ENCODE measurements at places on chromosomes 1 and 21. TPM values are rescaled to one million over a fixed set of nuclear protein-coding genes. Genes with fewer than 3 reads are reported as not detected.
A peak's percentile ranks its signal among the peaks of the same experiment; 100 is the strongest.

DNA sequence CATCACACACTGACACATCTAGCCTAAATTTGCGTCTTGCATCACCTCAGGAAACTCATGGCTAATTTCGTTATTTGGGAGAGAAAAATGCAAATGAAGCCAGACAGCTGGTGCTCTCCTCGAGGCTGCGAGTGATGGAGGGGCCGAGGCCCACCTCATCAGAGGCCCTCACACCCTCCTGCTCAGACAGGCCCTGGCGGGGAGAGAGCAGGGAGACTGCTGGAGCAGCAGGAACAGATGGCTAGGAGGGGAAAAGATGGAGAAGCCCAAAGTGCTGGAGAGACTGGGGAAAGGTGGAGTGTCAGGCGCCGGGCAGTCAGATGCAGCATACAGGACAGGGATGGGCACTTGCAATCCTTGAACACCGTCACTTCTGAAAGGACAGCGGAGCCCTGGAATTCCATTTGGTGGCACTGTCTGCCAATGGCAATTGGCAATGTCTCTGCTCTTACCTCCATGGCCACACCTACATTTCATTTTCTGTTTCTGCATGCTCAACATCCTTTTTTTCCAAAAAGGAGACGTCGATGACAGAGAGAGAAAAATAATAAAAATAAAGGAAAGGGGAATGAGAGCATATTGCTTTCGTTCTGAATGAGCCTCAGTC, 286.2 kb downstream of the SPATA17 start:
- no peaks in the 10 kb centered on the region for H3K4me1 ChIP-seq
- no peak for DNase-seq
- no peaks in the 10 kb centered on the region for H3K36me3 ChIP-seq
- no peak overlapping the region for H3K27ac ChIP-seq
- H3K27me3 ChIP-seq, result no peaks in the 10 kb centered on the region

The TCHHL1 gene
- not detected for total RNA-seq

DNA sequence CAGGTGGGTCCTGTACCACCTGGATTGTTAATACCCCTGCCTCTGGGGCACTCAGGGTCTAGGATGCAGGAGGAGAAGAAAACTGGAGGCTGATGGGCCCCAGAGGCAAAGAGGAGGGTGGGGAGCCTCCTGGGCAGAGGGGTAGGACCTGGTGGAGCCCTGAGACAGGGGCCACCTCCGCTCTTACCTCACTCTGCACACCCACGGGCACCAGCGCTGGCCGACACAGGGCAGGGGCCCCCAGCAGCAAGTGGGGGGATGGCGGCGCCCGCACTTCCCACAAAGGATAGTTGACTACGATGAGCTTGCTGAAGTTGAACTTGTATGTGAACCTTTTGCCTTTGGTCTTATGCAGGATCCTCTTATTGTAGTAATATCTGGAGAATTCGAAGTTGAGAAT, 1.1 kb downstream of the ETV3L start:
- H3K27me3 ChIP-seq, result no peaks in the 10 kb centered on the region
- H3K4me3 ChIP-seq, result no peak overlapping the region
- no peak overlapping the region for H3K27ac ChIP-seq
- no peak for DNase-seq
- no peaks in the 10 kb centered on the region for H3K4me1 ChIP-seq

GRCh38 chr1:19009882-19010321, 53.4 kb upstream of the IFFO2 start:
- peak; percentile 93 for DNase-seq
- no peaks in the 10 kb centered on the region for H3K36me3 ChIP-seq
- H3K4me1 ChIP-seq, result peaks cover 13% of the 10 kb centered on the region

- no peaks in the 10 kb centered on the region for H3K27me3 ChIP-seq
- no peak overlapping the region for H3K4me3 ChIP-seq
- no peak overlapping the region for H3K27ac ChIP-seq
- no peaks in the 10 kb centered on the region for H3K4me1 ChIP-seq
These were observed 981.7 kb downstream of the TTLL7 start for GRCh38 chr1:83017276-83017675.

The OR2L2 gene
- 0.13 TPM for total RNA-seq

GRCh38 chr21:36135391-36136102, 668 bp downstream of the CBR3 start:
- peak; percentile 78 for DNase-seq
- H3K4me3 ChIP-seq, result peak overlapping the region; percentile 74
- H3K27me3 ChIP-seq, result peaks cover 67% of the 10 kb centered on the region
- no peak overlapping the region for H3K27ac ChIP-seq
- H3K36me3 ChIP-seq, result no peaks in the 10 kb centered on the region
- H3K4me1 ChIP-seq, result no peaks in the 10 kb centered on the region

DNA sequence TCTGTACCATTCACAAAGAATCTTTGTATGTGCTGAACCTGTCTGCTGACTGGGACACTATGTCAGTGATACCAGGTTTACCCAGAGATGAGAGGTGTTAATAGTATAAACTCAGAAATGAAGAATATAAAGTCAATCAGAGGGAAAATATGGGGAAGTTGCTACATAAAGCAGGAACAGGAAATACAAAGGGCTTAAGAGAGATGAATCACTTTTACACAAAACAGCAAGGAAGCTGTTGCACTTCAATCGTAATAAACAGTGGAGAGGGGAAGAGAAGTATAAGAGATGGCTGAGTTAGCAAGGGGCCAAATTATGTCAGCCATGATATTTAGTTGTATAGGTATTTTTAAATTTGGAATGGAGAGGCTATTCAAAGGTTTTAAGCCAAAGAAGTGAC, 890.2 kb upstream of the NCAM2 start:
- no peaks in the 10 kb centered on the region for H3K36me3 ChIP-seq
- H3K27ac ChIP-seq, result no peak overlapping the region
- no peak for DNase-seq
- no peak overlapping the region for H3K4me3 ChIP-seq

DNA sequence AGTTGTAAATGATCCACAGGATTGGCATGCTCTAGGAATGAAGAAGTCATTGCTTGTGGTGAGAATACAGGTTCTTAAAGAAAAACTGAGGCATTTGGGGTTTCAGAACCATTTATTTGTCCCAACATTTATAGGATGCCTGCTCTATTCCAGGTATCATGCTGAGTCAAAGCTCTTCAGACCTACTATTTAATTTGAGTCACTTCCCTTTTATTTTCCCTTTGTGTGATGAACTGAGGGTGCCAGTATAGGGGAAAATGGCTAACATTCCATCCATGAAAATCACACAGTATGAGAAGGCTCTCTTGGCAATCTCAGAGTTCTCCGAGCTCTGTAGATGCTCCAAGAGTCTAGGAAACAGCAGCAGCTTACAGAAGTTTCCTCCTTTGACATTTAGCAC, 110.4 kb downstream of the RNF220 start:
- H3K27me3 ChIP-seq, result peaks cover 70% of the 10 kb centered on the region
- no peak overlapping the region for H3K4me3 ChIP-seq
- no peak overlapping the region for H3K27ac ChIP-seq
- no peaks in the 10 kb centered on the region for H3K36me3 ChIP-seq
- no peak for DNase-seq

DNA sequence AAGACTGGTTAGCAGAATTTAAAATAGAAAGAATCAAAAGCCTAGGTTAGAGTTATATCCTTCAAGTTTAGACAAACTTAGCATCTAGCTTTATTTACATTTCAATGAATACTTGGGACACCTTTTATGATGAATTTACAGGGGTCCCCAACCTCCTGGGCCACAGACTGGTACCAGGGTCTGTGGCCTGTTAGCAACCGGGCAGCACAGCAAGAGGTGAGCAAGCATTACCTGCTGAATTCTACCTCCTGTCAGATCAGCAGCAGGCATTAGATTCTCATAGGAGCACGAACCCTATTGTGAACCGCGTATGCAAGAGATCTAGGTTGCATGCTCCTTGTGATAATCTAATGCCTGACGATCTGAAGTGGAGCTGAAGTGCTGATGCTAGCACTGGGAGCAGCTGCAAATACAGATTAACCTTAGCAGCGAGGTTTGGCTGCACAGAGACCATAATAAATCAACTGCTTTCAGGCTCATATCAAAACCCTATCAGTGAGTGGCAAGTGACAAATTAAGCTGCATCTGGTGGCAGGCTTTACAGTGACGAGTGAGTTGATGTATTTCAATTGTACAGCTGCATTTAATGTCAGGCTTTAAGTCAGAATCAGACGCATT, 82.0 kb downstream of the UCHL5 start:
- no peaks in the 10 kb centered on the region for H3K36me3 ChIP-seq
- no peaks in the 10 kb centered on the region for H3K27me3 ChIP-seq
- H3K4me1 ChIP-seq, result no peaks in the 10 kb centered on the region
- H3K4me3 ChIP-seq, result no peak overlapping the region
- DNase-seq, result no peak
- no peak overlapping the region for H3K27ac ChIP-seq

- H3K36me3 ChIP-seq, result peaks cover 23% of the 10 kb centered on the region
- H3K27ac ChIP-seq, result no peak overlapping the region
- no peaks in the 10 kb centered on the region for H3K27me3 ChIP-seq
- no peak for DNase-seq
- H3K4me1 ChIP-seq, result no peaks in the 10 kb centered on the region
- no peak overlapping the region for H3K4me3 ChIP-seq
These were observed 55.8 kb downstream of the SLC27A3 start for GRCh38 chr1:153831026-153831425.

- no peaks in the 10 kb centered on the region for H3K27me3 ChIP-seq
- H3K27ac ChIP-seq, result peak overlapping the region; percentile 96
- no peaks in the 10 kb centered on the region for H3K36me3 ChIP-seq
- DNase-seq, result no peak
These were observed 465.2 kb downstream of the USP25 start for GRCh38 chr21:16194788-16195537.

The ST6GALNAC3 gene
- 6.3 TPM for total RNA-seq

- H3K4me1 ChIP-seq, result no peaks in the 10 kb centered on the region
- H3K36me3 ChIP-seq, result no peaks in the 10 kb centered on the region
- no peaks in the 10 kb centered on the region for H3K27me3 ChIP-seq
- no peak overlapping the region for H3K27ac ChIP-seq
- no peak overlapping the region for H3K4me3 ChIP-seq
These were observed 43.1 kb downstream of the IL12RB2 start for GRCh38 chr1:67350783-67351182.

The KRTAP19-5 gene
- total RNA-seq, result not detected

The ZNF669 gene
- 20.6 TPM for total RNA-seq

DNA sequence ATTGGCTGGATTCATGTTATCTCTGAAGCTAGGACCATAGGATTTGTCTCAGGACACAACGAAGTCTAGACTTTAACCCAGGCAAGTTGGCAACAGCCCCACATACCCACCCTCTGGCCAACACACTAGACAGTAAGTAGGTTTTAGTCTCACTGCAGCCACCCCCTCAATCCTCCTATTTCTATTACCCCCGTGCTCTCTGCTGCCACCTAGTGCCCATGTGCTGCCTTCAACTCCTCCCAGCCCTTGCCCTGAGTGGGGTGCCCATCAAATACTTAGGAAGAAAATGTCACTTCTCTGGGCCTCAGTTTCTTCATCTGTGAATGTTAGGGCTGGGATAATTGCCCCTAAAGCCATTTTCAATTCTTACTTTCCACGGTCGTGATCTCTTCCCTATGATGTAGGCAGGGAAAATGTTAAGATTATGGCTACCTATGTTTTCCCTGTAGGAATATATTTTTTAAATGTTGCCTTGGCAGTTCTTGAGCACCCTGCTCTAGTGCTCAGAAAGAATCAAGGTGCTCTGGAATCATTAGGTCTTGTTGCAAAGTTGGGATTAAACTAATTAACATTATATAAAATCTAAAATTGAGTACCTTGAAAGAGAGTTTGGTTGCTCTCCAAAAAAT, 213.0 kb downstream of the LMX1A start:
- no peak overlapping the region for H3K4me3 ChIP-seq
- peaks cover 52% of the 10 kb centered on the region for H3K27me3 ChIP-seq
- DNase-seq, result peak; percentile 82
- H3K4me1 ChIP-seq, result no peaks in the 10 kb centered on the region
- no peaks in the 10 kb centered on the region for H3K36me3 ChIP-seq

The IER5 gene
- 13.2 TPM for total RNA-seq

The DCDC2B gene
- total RNA-seq, result not detected

DNA sequence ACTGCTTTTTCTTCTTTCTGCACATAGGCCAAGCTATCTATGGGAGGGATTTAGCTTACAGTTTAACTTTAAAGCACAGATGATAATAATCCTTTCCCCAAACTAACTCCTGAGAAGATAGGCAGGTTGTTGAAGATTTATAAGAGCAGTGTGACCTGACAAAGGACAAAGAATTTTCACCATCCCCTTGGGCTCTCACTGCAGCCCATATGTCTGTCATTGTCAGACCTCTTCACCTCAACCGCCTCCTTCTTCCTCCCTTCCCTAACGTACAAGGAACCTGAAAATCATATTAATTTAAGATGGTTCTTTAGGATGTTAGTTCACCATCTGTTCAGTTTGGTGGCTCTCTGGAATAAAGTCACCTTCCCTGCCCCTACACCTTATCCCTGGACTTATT, 5.0 kb downstream of the RNU1-2 start:
- H3K4me1 ChIP-seq, result peaks cover 5% of the 10 kb centered on the region
- peak; percentile 64 for DNase-seq
- H3K4me3 ChIP-seq, result no peak overlapping the region
- H3K27me3 ChIP-seq, result no peaks in the 10 kb centered on the region
- no peak overlapping the region for H3K27ac ChIP-seq

- H3K27ac ChIP-seq, result no peak overlapping the region
- H3K4me1 ChIP-seq, result no peaks in the 10 kb centered on the region
- peaks cover 82% of the 10 kb centered on the region for H3K27me3 ChIP-seq
- H3K36me3 ChIP-seq, result no peaks in the 10 kb centered on the region
- H3K4me3 ChIP-seq, result peak overlapping the region; percentile 72
These were observed 575 bp downstream of the TRIM67 start for GRCh38 chr1:231162297-231162969.

GRCh38 chr1:230594214-230594773, 48.0 kb upstream of the COG2 start:
- no peak overlapping the region for H3K4me3 ChIP-seq
- no peaks in the 10 kb centered on the region for H3K27me3 ChIP-seq
- no peaks in the 10 kb centered on the region for H3K4me1 ChIP-seq
- no peak overlapping the region for H3K27ac ChIP-seq
- no peaks in the 10 kb centered on the region for H3K36me3 ChIP-seq
- DNase-seq, result no peak

The LDLRAD1 gene
- total RNA-seq, result not detected

- no peak overlapping the region for H3K27ac ChIP-seq
- no peak overlapping the region for H3K4me3 ChIP-seq
These were observed 46.4 kb downstream of the MRPL39 start for GRCh38 chr21:25560891-25561290.

- H3K27ac ChIP-seq, result no peak overlapping the region
- peaks cover 3% of the 10 kb centered on the region for H3K4me1 ChIP-seq
- no peaks in the 10 kb centered on the region for H3K36me3 ChIP-seq
- no peaks in the 10 kb centered on the region for H3K27me3 ChIP-seq
- no peak for DNase-seq
These were observed 28.8 kb downstream of the SAMD13 start for GRCh38 chr1:84330125-84330984.

The DNALI1 gene
- total RNA-seq, result 43.0 TPM

DNA sequence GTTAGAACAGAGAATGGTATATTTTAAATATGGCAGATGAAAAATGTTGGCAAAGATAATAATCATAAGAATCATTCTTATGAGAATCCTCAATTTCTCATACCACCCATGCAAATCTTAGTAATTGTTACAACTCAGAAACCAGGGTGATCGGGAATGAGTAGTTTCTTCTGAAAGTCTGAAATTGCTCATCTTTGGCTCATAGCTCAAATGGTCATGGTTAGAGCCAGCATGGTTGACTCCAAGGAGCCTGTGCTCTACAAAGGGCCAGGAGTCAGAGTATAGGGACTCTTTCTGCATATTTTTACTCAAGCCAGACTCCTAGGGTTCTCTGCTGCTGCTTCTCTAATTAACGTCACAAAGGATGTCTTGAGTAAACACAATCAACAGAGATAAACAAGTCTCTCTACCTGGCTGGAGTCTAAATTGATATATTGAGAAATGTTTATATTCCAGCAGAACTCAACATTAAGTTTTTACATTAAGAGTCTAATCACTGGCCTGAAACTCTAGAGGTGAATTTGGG, 1.9 kb upstream of the ETV3 start:
- H3K4me1 ChIP-seq, result peaks cover 28% of the 10 kb centered on the region
- no peak for DNase-seq
- H3K27me3 ChIP-seq, result no peaks in the 10 kb centered on the region

Data from endodermal cell (in vitro differentiated cells).